ENCODE measurements at places on chromosomes 7 and 10. TPM values are rescaled to one million over a fixed set of nuclear protein-coding genes. Genes with fewer than 3 reads are reported as not detected.
A peak's percentile ranks its signal among the peaks of the same experiment; 100 is the strongest.

SUGCT gene
- total RNA-seq: 1.0 TPM

AKR1C8 gene
- not detected for total RNA-seq

DNA sequence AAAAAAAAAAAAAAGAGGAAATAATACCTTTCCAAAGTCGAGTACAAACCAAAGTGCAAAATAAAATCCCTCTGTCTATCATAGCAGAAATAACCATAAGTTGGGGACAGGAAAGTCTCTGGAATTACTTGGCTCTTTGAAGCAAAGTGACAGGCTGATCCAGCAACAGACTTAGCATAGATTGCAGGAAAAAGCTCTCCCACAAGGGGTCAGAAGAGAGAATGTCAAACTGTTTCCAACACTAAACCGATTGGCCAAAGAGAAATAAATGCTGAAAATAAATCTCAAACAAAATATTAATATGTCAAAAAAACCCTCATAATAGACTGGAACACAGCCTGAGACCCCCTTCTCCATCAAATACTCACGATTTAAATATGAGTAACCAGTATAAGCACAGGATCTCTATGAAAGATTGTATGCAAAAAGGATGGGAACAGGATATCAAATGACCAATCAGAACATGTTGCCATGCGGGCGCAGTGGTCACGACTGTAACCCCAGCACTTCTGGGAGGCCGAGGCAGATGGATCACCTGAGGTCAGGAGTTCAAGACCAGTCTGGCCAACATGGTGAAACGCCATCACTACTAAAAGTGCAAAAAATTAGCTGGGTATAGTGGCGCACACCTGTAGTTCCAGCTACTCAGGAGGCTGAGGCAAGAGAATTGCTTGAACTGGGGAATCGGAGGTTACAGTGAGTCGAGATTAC, 1000.7 kb upstream of the LRRN3 start:
- DNase-seq: peak; percentile 34

DNA sequence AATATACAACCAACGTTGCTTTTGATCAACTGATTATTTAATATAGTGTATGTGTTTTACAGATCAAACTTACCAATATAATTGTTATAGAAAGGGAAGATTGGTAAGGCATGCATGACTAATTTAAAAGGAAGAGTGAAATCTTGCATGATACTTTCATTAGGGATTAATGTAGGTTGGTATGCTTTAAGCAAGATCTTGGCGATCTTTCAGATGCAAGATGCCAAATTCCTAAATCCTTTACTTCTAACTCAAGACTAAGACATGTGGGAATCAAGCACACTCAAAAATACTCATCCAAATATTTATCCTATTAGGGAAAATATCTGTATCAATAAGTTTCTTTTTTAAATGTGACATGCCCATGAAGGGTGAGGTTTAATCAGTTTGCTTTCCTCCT, 321.4 kb upstream of the MEOX2 start:
- DNase-seq: no peak

- DNase-seq: peak; percentile 84
These were observed 27.6 kb downstream of the BMPER start for GRCh38 chr7:33932832-33933468.

DNA sequence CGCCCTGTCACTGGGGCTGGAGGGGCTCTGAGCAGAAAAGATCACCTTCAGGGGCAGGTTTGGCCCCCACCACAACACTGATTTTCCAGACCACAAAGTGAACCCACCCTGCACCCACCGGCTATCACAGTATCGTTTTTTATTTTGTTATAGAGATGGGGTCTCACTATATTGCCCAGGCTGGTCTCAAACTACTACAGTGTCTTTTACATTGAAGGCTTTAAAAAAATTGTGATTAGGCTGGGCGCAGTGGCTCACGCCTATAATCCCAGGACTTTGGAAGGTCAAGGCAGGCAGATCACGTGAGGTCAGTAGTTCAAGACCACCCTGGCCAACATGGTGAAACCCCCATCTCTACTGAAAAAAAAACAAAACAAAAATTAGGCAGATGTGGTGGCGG, 125.1 kb downstream of the COL26A1 start:
- no peak for DNase-seq

- DNase-seq: no peak
These were observed 149.5 kb upstream of the SMIM30 start for GRCh38 chr7:113267885-113268284.

Data from dermis blood vessel endothelial cell (primary cell).